ENCODE measurements at places on chromosomes 6 and 20.

DNA sequence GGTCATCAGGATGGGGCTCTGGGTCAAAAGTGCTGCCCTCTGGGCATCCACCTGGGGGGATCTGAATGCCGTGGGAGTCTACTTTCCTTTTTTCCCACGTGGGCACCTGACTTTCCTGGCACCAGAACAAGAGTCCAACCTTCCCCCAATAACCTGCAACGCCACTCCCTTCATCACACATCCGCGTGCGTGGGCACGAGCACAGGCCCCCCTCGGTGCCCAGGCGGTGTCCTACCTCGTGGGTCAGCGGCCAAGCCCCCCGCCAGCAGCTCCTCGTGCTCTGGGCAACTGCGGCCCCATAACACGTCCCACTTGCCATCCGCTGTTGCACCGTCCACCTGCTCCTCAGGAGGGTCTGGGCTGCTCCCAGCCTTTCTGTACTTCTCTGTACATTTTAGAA is 87.0 kb downstream of the YTHDF1 start:
- no peak for DNase-seq

DNA sequence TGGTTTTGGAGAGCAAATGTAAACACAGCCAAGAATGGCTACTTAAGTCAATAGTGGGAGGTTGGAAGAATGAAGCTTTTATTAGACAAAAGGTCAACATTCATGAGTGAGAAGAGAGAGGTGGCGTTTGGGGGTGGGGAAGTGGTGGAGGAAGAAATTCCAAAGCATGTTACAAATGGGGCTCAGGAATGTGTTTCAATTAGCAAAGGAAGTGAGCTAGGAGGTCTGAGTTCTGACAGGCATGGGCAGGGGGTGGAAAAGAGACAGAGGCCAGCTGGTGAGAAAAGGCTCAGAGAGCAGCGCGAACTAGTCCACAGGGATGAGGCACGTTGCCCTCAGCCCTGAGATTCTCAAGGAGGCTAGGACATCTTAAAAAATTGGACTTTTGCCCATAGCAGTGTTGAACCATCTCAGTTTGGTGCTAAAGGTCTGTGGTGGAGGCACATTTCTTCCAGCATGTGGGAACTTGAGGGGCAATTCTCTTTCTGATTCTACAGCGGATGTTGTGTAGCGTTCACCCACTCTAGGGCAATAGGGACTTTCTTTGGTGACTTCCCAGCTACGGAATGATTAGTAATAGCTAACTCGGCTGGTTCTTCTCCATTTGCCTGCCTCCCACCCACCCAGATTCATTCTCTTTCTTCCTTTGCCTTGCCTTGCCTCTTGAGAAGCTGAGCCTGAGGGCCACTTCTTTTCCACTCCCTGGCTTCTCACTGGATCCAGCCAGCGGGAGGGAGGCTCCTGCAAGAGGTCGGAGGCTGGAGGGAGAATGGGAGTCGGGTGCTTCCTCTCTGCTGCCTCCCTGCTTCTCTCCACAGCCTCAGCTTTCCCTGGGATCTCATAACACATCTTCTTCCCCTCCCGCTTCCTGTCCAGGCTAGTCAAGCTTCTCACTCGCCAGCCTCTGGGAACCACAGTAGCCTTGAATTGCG is 45.1 kb upstream of the NEDD9 start:
- no peak for DNase-seq

DNA sequence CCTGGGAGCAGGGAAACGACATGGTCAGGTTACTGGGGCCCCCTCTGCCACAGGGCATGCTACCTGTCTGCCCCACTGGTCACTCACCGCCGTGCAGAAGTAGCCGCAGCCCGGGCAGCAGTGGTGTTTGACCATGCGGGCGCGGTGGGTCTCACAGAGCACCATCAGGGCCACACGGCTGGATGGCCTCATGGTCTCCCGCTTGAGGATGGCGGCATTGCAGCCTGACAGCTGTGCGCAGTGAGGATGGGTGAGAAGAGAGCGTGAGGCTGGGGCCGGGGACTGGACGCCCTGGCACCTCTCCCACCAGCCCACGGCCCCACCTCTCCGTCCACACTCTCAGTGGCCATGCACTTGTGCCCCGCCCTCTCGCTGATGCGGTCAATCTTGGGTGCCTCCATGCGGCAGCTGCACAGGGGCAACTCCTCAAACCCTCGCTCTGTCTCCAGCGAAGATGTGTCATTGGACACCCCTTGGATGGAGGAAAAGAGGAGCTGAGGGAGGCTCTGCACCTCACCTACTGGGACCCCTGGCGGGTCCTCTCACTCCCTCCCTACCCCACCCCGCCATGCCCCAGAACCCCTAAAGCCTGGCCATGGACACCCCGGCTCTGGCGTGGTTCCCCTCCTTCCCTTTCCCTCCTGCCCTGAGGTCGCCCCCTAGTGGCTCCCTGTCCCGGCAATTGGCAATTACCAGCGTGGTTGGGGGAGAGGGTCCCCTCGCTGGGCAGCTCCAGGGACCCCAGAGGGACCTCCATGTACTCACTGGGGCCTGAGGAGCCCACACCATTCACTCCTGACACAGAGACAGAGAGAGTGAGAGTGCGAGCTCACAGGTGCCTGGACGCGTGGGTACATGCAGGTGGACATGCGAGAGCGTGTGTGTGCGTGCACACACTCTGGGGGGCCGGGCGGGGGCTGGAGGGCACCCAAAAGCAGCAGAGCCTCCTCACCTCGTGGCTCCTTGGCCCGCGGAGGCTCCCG is 8.9 kb downstream of the EHMT2 start:
- DNase-seq = no peak

- DNase-seq = no peak
These were observed 92.9 kb downstream of the FOXC1 start for GRCh38 chr6:1702580-1703051.

DNA sequence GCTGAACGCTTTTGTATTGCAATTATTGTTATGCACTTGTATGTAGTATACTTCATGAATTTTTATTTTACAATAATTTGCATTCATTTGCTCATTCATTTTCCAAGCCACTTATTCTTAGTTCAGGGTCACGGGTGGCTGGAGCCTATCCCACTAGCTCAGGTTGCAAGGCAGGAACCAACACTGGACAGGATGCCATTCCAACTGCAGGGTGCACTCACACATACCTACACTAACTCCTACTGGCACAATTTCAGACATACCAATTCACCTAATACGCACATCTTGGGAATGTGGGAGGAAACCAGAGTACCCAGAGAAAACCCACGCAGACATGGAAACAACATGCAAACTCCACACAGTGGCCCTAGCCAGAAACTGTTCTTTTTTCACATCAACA is 61.8 kb downstream of the LMBRD1 start:
- no peak for DNase-seq

DNA sequence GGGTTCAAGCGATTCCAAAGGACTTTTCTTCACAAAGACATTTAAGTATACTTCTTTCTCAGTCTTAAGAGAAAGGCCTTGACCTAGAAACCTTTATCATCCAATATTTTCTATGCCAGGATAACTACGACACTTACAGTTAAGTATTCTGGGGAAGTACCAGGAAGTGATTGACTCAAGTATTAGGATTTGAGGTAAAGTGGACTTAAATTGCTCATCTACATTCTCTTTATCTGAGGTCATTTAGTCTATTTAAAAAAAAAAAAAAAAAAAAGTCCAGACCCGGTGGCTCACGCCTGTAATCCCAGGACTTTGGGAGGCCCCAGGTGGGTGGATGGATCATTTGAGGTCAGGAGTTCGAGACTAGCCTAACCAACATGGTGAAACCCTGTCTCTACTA is 114.7 kb downstream of the ZFAND3 start:
- no peak for DNase-seq

DNA sequence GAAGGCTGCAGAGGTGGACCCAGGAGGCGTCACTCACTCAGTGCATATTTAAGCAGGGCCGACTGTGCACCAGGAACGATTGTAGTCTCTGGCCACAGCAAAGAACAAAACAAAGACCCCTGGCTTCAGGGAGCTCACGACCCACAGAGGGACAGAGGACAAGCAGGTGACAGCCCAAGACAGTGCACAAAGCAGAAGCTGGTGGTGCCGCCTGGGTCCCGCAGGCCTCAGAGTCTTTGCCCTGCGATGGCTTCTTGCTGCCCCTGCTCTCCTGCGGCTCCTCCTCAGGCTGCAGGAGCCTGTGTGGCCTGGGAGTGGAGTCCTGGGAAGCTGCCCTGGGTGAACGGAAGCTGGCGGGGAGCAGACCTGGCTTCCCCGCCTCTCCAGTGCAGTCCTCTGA is 300.0 kb downstream of the PREX1 start:
- DNase-seq = no peak

DNA sequence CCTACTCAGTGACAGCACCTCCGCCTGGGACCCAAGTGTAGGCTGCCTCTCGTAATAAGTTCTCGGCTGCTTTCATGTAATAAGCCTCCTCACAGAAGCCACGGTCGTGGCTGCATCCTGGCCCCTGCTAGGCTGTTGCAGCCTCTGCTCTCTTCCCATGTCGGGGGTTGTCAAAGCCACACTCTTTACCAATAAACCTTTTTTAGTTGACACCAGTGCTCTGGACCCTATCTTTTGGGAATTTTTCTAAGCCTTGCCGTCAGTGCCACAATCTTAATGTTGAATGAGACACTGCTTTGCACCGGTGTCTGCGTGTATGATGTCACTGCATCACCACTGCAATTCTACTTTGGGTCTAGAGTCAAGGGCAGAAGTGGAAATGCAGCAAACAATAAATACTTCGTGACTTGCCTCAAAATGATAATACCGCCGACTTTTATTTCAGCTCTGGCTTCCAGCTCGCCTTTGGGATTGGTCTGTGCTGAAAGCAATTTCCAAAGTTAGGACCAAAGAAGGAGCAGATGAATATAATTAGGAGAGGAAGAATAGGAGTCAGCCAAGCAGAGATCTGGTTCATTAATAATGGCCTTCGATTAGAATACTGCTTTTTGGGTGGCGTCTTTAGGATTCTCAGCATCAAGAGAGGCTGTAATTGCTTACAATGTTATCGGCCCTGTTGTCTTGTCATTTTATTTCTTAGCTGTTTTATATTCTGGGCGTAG is 57.6 kb upstream of the CCN6 start:
- DNase-seq = no peak

DNA sequence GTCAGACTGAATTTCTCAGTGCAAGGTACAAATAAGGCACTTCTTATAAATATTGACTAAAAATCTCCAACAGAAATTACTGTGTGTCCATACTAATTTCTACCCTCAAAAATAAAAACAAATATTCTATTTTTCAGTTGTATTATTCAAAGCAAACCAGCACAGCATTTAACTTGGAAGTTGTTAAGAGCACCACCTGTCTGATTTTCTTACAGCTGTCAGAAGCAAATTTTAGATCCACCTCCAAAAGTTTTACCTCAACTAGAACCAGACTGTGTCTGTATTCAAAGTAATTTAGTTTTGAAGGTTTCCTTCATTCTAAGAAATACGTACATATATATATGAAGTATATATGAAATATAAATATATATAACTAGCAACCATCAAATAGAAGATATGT is 1.2 kb downstream of the TRDN start:
- no peak for DNase-seq

- no peak for DNase-seq
These were observed 122.6 kb downstream of the GPX5 start for GRCh38 chr6:28648035-28648877.

DNA sequence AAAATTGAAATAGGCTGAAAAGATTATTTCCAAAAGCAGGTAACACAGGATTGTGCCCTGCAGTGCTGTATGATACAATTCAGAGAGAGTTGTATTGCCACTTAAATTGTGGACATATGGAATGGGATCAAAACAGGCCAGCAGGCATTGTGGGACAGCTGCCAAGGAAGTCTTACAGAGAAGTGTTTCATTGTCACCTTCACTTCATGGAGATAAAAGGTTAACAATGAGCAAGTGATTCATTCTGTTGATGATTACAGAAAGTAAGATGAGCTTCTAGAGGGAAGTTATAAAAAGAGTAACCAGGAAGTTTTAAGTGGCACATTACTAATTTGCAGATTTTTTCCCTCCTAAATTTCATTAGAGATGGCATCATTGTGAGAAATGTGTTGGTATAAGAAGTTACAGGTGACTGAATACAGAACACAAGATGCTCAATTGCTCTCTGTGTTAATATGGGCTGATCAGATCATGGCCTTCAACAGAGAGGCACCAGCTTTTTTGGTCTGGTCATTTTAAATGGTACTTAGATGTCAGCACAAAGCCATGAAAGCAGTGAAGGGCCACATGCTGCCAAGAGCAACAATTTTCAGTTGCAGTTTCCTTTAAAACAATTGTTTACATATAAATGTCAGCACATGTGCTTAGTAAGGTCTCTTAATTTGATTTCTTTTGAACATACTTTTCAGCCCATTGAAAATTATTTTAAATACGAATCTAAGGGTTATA is 402.5 kb upstream of the FKBP1C start:
- no peak for DNase-seq
